ENCODE measurements at places on chromosomes 1 and 21. TPM values are rescaled to one million over a fixed set of nuclear protein-coding genes. Genes with fewer than 3 reads are reported as not detected.

DNA sequence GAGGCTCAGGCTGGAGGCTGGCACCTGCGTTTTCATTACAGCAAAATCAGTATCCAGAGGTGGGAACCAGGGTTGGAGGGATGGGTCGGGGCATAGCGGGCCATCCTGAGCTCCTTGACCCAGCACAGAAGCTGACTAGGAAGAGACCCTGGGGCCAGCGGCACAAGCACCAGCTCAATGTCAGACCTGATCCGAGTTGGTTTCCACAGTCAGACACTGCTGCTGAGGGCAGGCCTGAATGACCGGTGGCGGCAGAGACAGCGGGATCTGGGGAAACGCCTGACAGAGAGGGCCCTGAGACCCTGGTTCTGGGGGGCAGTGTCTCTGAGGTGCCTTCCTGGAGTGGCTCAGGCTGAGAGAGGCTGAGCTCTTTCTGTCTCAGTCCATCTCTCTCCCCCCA is 162.0 kb upstream of the C1orf174 start:
- DNase-seq, result no peak

DNA sequence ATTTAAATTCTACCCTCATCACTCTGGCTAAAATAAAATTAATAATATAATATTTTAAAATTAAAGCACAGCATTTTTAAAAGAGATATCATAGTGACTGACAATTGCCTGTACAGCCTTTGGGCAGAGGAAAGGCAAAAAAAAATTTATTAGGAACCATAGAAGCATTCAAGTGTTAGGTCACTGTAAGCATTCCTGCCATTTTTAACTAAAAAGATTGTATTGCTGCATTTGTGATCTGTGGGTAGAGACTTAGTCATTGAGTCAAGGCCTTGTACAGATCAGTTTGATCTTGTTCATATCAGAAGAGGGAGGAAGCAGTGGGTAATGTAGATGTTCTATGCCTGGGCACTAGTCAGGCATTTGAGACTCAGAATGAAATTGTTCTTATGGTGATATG is 109.9 kb downstream of the LYPLAL1 start:
- no peak for DNase-seq

The NFASC gene
- total RNA-seq, result not detected

GRCh38 chr1:237786066-237786719 is 104.5 kb downstream of the ZP4 start:
- DNase-seq, result no peak

DNA sequence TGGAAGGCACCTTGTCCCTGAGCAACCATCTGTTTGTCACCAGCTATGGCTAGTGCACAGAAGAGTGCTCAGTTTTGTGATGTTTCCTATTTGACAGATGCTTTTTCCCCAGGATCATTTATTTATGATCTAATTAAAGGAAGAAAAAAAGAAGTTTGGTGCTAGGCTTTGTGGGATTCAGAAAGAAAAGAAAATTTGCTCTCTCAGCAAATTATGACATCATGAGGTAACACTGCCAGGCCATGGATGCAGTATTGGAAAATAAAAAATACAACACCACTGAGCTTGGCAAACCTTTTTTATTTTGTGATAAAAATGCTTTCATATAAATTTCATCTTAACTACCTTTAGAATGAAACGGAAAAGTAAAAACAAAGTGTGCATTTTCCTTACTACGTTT is 15.5 kb upstream of the ADAM30 start:
- DNase-seq, result no peak

DNA sequence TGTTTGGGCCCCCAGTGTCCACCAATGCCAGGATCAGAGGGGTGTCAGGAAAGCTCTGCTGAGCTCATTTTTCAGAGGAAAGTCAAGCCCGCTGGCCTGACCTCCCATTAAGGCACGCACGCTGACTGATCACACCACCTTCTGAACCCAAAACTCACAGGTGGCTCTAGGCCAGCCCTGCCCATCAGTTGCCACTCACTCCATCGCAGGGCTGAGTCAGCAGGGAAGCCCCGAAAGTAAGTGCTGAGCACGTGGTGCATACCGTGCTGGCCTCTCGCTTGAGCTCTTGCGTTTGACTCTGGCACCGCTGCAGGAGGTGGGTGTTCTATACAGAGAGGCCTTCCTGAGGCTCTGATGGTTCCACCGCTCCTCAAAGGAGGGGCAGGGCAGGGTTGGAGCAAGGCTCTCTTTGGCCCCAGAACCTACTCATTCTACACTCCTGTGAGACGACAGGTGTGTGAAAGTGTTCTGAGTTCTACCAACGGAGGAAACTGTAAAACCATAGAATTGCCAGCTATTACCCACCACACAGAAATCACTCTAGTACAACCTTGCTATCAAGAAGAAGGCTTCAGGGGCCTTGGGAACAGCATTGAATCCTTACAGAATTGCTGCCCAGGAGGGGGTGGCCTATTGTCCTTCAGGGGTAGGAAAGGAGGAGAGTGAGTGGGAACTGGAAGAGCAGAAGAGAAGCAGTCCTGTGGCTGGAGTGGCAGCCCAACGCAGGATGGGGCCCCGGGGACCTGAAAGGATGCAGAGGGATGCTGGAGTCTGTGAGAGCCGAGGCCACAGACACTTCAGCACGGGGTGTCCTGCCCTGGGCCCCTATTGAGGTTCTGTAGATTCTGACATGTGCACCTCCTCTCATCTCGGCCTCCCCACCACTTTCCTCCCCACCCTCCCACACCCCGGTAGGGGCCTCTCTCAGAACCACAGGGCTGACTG is 214.7 kb upstream of the EDN2 start:
- DNase-seq, result no peak

GRCh38 chr1:50976111-50976889 is 6.3 kb downstream of the CDKN2C start:
- peak; percentile 39 for DNase-seq

The ITSN1 gene
- 4.8 TPM for total RNA-seq

The APP gene
- total RNA-seq, result not detected

GRCh38 chr1:33142483-33143064 is 39.3 kb downstream of the TRIM62 start:
- DNase-seq, result no peak

Data from OCI-LY7 (cell line).